ENCODE measurements at places on chromosomes 2 and 18. TPM values are rescaled to one million over a fixed set of nuclear protein-coding genes. Genes with fewer than 3 reads are reported as not detected.

The CNPPD1 gene
- 72.4 TPM for total RNA-seq

The IL1F10 gene
- total RNA-seq: not detected

The CNDP1 gene
- 0.57 TPM for total RNA-seq

The ARHGAP25 gene
- 180 TPM for total RNA-seq

The CCDC74B gene
- total RNA-seq: 1.4 TPM

The CD8A gene
- total RNA-seq: 162 TPM

The DSG1 gene
- not detected for total RNA-seq

The L3MBTL4 gene
- total RNA-seq: 27.9 TPM

The SLC9A2 gene
- total RNA-seq: not detected

The FZD7 gene
- total RNA-seq: 0.27 TPM

The IL36B gene
- not detected for total RNA-seq

The RFTN2 gene
- total RNA-seq: not detected

The C2orf81 gene
- total RNA-seq: 3.2 TPM

The PROM2 gene
- 1.1 TPM for total RNA-seq

The SPDYA gene
- 8.0 TPM for total RNA-seq

The IL36RN gene
- not detected for total RNA-seq

The SLC16A14 gene
- 0.23 TPM for total RNA-seq

The ZDBF2 gene
- 8.4 TPM for total RNA-seq

The CPLX4 gene
- not detected for total RNA-seq

The ST6GAL2 gene
- total RNA-seq: not detected

The MAP3K19 gene
- total RNA-seq: not detected

The OSR1 gene
- total RNA-seq: not detected

The UGT1A5 gene
- total RNA-seq: not detected

Data from natural killer cell (primary cell).